ENCODE measurements at places on chromosomes 5 and 9.

GRCh38 chr5:174093123-174093522 is 47.6 kb downstream of the NSG2 start:
- DNase-seq, result no peak

DNA sequence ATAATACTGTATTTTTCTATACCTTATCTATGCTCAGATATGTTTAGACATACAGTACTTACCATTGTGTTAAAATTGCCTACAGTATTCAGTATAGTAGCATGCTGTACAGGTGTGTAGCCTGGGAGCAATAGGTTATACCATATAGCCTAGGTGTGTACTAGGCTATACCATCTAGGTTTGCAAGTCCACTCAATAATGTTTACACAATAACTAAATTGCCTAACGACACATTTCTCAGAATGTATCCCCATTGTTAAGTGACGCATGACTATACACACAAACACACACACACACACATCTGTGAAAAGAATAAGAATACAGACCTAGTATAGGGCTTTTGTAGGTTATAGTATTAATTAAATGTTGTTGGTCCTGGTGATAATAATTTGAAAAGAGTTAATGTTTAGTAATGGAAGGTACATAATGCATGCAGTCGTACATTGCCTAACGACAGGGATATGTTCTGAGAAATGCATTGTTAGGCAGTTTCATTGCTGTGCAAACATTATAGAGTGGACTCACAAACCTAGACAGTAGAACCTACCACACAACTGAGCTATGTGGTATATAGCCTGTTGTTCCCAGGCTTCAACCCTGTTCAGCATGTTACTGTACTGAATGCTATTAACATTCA is 13.6 kb downstream of the TDRD7 start:
- no peak for DNase-seq

- DNase-seq, result no peak
These were observed 21.9 kb downstream of the ZDHHC21 start for GRCh38 chr9:14671377-14671776.

DNA sequence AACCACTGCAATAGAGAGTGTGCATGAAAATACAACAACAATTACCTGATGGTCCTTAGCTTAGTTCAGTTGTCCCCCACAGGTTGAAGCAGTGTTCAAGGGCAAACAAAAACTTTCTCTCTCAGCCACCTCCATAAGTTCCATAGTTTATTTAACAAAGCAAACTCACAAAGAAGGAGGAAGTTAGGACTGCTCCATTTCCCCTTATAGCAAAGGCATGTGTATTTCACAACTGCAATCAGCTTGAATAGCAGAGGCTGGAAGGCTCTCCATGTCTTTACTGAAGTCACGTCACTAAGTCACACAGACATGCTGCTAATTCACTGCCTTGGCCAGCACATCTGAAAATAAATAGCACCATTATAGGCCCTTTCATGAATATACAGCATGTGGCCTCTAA is 43.3 kb downstream of the DOCK8 start:
- no peak for DNase-seq

GRCh38 chr5:10536511-10536910 is 27.4 kb upstream of the ANKRD33B start:
- DNase-seq, result no peak

DNA sequence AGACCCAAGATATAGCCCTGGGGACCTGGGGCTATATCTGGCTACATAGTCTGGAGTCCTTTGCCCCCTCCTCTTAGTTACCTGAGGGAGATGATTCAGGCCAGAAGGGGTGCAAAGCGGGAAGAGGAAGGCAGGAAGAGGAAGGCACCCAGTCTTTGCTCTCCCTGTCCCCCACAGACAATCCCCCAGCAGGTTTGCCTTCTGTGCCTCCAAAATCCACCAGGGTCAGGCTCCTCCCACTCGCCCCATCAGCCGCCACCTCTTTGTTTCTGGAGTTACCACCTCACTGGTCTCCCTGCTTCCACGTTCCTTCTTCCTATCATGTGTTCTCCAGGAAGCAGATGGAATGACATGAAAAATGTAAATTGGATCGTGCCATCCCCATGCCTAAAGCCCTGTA is 31.2 kb upstream of the FABP6 start:
- DNase-seq, result no peak

GRCh38 chr9:34988218-34989002 is 1.1 kb upstream of the DNAJB5 start:
- peak; percentile 71 for DNase-seq

GRCh38 chr5:124446120-124446519 is 300.3 kb downstream of the ZNF608 start:
- DNase-seq, result no peak

GRCh38 chr9:6502399-6502798 is 89.4 kb downstream of the UHRF2 start:
- DNase-seq, result no peak

GRCh38 chr9:87800456-87800855 is 74.5 kb downstream of the CTSL start:
- DNase-seq, result no peak

- peak; percentile 41 for DNase-seq
These were observed 9.1 kb upstream of the MVB12B start for GRCh38 chr9:126317513-126317912.

DNA sequence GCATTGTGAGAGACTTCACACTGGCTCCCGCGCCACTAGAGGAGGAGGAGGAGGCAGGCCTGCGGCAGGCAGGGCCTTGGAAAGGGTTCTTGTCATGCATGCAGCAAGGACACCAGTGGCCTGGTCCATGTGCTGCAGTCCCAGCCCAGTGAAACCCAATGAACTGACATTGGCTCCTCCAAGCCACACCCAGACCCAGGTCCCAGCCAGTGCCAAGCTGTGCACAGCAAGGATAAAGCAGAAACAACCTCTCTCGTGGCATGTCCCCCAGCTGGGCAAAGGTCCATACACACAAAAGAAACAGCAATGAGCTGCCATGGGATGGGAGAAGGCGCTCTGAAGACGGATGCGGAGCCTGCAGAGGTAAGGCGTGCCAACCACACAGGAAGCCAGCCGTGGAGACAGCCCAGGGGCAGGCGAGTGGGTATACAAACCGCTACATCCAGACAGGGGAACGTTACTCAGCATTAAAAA is 89.2 kb downstream of the SEMA4D start:
- DNase-seq, result peak; percentile 68

DNA sequence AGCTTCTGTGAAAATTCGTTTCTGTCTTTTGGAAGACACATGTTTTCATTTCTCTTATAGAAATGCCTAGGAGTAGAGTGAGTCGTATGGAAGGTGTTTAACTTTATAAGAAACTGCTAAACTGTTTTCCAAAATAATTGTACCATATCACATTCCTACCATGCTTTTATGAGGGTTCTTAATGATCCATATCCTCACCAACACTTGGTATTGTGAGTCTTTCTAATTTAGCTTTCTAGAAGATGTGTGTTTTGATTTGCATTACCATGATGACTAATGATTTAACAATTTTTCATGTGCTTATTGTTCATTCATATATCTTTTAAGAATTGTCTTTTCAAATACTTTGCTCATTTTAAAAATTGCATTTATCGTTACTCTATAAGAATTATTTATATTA is 223.6 kb downstream of the COMMD10 start:
- no peak for DNase-seq

DNA sequence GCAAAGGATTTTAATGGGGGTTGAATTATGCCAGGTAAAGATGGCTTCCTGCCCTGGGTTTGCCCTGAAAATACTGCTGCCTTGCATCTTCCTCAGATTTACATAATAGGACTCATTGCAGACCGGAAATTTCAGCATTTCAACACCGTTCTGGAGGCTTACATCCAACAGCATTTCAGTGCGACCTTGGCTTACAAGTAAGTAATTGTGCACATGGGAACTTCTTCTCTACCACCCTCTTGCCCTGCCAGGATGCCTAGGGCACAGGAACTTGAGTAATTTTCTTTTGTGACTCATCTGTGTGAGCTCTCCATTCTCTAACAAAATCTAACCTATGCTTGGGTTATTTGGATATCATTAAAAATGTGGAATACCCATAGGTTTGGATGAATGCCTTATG is 80.2 kb downstream of the DOCK2 start:
- no peak for DNase-seq

DNA sequence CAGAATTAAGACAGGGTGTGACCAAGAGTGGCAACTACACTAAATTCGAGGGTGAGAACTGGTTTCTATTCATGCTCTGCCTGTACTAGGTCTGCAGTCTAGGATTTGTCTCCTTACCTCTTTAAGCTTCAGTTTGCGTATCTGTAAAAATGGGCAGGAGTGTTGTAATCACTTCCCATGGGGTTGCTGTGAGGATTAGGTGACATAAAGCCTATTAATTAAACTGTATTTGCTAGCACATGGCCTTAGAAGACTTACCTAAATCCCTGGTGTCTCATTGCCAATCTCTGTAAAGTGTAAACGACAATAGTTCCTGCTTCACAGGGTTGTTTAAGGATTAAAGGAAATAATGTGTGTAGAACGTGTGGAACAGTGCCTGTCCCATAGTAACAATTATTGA is 193.6 kb downstream of the DRD1 start:
- no peak for DNase-seq

DNA sequence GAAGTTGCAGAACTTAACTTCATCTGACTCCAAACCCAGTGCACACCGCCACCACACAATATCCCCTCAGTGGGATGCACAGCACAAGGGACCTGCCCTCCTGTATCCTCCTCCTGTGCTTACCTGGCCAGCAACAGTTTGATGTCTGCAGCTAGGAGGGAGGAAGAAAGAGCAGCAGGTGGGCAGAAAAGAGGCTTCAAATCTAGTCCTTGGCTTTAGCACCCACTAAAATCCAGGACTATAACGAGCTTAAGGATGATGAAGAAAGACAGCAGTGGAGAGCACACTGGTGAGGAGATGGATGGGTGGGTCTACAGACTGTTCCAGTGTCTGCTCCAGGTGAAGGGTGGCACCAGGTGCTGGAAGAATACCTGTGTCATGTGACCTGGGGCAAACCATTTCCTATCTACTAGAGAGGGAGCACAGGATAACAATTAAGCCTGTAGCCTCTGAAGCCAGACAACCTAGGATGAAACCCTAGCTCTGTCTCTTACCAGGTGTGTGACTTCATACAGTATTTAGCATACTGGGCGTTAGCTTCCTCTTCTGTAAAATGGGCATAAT is 100.0 kb downstream of the SH3TC2 start:
- no peak for DNase-seq

DNA sequence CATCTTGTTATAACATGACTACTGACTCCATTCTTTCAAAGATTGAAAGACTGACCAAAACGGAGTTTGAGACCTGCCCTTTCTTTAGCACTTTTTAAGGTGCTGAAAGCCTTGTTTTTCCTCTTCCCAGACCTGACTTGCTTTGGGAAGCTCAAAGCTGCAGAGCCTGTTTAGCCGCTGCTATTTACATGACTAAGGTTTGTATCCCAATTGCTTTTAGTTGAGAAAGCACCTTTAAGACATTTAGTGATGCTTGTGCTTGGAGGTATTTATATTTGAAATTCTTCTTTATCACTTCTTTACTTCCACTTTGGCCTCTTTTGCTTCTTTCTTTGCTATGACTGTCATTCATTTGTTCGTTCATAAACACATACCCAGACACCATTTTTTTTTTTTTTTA is 182.6 kb upstream of the ELL2 start:
- DNase-seq, result no peak

GRCh38 chr5:7622498-7622897 is 226.6 kb downstream of the ADCY2 start:
- no peak for DNase-seq

DNA sequence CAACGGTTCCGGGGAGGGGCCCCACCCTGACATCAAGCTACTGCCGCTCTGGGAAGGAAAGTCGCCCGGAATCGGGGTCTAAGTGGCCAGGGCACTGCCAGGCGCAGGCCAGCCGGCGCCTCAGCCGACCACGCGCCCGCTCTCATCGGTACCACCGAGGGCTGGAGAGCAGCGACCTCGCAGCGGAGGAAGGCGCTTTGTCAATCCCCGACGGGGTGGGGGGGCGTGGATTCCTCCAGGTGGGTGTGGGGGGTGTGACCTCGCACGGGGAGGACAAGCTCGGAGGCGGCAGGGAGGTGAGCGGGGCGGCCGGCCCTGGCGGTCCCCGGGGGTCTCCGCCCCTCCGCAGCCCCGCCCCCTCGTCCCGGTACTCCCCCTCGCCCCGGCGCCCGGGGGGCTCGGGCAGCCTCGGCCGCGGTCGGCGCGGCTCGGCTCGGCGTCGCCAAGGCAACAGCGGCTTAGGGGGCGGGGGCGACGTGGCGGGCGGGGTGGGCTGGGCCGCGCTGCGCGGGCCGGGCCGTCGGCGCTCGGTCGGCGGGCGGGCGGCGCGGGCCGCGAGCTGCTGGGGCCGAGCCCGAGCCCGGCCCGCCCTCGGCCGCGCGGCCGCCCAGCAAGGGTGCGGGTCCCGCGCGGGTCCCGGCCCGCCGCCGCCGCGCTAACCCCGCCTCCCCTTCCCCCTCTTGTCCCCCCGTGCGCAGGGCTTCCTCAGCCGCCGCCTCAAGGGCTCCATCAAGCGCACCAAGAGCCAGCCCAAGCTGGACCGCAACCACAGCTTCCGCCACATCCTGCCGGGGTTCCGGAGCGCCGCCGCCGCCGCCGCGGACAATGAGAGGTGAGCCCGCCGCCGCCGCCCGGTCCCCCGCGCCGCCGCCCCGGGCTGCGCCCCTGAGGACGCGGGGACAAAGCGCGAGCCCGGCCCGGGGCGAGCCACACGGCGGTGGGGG is 47.5 kb downstream of the DAB2IP start:
- DNase-seq, result peak; percentile 7

GRCh38 chr5:38497946-38498345 is 58.5 kb downstream of the LIFR start:
- DNase-seq, result no peak

DNA sequence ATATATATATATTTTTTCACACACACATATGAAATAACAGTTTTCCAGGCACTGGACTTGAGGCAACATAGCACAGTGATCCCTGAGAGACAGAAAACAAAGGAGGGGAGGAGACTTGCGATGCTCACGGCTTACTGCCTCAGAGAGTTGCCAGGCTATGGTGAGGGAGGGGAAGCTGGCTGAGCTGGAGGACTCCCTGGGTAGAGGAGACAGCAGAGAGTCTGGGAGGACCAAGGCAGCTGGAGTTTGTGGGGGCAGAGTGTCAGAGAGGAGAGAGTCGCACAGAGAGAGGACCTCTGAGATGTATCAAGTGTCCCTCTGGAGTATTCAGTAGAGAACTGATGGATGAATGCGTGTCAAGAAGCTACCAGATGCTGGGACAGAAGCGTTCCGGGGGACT is 23.1 kb upstream of the QSOX2 start:
- no peak for DNase-seq

- DNase-seq, result no peak
These were observed 8.0 kb upstream of the ZNF366 start for GRCh38 chr5:72515211-72515610.

GRCh38 chr5:746258-746761 is 38.2 kb downstream of the ZDHHC11B start:
- DNase-seq, result no peak

Measured in activated CD4-positive, alpha-beta T cell treated with anti-CD3 and anti-CD28 coated beads for 4 hours (primary cell).